H54 (cell line): ENCODE measurements at places on chromosomes 7 and 10.
A peak's percentile ranks its signal among the peaks of the same experiment; 100 is the strongest.

GRCh38 chr7:43294080-43294630 lies 181.7 kb downstream of the HECW1 start:
- DNase-seq: peak; percentile 77

GRCh38 chr7:77351539-77352004 lies 64.6 kb downstream of the GSAP start:
- DNase-seq: no peak

DNA sequence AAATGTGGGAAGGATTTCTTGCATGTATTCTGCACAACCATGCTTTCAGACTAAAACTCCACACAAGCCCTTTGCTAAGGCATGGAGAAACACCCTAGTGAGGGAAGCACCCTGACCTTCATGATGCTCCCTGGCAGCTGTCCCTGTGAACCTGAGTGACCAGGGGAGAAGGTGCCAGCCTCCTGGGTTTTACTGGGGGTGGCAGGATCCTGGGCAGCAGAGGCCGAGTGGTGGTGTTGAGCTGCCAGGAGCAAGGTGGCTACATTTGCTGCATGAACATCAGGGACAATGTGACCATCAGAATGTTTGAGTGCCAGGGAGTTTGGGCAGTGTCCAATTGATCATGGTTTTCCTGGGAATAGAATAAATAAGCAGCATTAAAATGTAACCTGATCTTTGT lies 437.9 kb downstream of the TCERG1L start:
- no peak for DNase-seq

DNA sequence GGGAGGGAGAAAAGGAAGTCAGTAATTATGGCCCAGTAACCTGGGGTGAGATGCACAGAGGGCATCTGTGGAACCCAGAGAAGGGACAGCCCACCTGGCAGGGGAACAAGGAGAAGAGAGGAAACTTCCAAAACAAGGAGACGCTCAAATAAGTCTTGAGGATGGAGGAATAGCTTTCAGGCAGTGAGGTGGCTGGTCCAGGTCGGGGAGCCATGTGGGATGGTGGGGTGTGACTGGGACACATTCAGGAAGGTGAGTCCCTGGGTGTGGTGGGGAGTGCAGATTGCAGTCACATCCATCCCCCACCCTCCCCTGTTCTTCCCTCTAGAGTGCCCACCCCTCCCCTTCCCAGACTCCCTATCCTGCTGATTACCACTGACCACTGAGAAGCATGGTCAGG lies 175.4 kb downstream of the GRID1 start:
- no peak for DNase-seq

- no peak for DNase-seq
These were observed 15.2 kb upstream of the EGR2 start for GRCh38 chr10:62831346-62831745.

- no peak for DNase-seq
These were observed 64.3 kb upstream of the ANTXRL start for GRCh38 chr10:46222364-46222935.

- no peak for DNase-seq
These were observed 11.4 kb upstream of the SCART1 start for GRCh38 chr10:133442191-133442966.

- peak; percentile 48 for DNase-seq
These were observed 38.6 kb downstream of the CLRN3 start for GRCh38 chr10:127853868-127854768.

GRCh38 chr7:79217468-79217867 lies 236.0 kb downstream of the MAGI2 start:
- no peak for DNase-seq

DNA sequence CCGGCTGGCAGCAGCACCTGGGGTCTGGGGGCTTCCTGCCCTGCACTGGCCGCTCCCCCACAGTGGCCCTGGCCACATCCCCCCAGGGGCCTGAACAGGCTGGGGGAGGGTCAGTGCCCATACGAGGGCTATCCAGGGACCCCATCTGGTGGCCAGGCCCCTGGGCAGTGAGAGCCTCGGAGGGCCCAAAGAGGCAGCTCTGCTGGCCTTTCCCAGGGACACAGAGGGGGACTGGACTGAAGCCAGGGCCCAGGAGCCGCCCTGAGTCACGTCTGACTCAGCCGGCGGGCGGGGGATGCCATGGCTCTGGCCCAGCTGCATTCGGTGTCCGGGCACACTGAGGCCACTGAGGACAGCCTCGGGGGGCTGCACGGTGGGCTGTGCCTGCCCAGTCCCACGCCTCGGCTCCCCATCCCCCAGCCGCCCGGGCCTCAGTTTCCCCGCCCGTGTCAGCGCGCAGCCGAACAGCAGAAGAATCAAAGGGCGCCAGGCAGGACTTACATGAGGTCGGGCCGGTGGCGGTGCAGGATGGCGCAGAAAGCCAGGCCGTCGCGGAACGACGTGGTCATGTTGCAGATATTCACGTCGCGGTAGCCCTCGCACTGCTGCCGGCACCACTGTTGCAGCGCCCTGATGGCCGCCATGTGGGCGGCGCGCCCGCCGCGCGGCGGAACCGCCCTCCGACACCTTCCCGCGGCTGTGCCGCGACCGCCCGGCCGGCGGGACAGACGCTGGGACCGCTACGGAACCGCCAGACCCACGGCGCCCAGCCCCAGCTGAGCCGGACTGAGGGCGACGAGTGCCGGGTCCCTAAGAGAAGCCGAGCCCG lies at the start of gene MICALL2:
MICALL2 (minus strand) TSS at position 788 of the 829 bp plus-strand sequence; CDS start at position 644, 144 bp downstream.
- DNase-seq: peak; percentile 100

GRCh38 chr10:79342811-79343561 lies 4.3 kb upstream of the PPIF start:
- no peak for DNase-seq

GRCh38 chr10:75548356-75548755 lies 116.9 kb downstream of the LRMDA start:
- DNase-seq: no peak

DNA sequence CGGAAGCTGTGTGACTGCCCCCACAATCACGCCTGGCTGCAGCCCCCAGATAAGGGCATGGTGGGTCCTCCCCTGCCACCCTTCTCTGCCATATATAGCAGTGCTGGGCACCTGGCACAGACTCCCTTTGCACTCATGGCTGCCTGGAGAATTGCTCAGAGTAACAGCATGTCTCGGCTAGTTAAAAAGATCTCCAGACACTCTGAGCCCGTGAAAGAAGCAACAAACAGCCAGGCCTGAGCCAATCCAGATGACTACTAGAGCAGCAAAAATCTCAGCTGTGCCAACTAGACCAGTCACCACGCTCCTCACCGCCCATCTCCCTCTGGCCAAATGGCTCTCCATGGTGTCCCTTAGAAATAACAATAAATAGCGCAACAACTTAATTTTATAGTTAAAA lies 71.3 kb downstream of the PARD3 start:
- DNase-seq: no peak

- DNase-seq: no peak
These were observed 354.8 kb downstream of the CXCL12 start for GRCh38 chr10:44030132-44030531.

DNA sequence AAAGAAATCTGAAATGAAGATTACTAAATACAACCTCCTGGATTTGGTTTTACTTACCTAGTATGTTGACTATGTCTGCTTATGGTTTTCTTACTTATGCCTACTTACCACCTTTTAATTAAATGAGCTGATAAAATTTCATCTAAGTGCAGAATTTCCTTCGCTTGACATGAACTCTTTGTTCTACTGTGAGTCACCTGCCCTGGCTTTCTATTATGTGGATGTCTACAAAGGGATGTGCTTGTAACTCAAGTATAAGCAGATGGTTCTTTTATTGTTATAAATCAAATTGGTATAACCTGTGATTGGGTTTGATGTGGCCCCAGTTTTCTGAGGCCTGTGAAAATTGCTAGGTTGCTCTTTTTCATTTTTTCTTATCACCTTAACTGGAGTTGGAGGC lies 389.1 kb upstream of the ANKRD30A start:
- DNase-seq: no peak

GRCh38 chr7:151891182-151891581 lies 14.3 kb upstream of the PRKAG2 start:
- DNase-seq: no peak

DNA sequence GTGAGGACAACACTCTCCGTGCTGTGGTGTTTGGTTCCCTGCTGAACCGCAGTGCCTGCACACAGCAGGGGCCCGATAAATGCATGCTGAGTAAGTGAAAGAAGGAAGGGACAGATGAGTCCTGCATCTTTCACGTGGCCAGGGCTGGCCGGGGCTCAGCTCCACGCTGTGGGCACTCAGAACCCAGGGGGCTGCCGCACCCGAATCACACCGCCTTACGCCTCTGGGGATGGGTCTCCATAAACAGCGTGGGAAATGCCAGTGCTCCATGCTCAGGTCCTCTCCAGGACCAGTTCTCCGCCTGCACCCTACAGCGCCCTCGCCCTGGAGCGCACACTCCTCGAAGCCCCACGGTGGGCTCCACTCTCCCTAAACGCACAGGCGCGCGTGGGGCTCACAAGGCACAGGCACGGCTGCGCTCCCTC lies 38.1 kb downstream of the RASGEF1A start:
- no peak for DNase-seq

GRCh38 chr10:7550013-7550412 lies 116.8 kb downstream of the ITIH5 start:
- no peak for DNase-seq

DNA sequence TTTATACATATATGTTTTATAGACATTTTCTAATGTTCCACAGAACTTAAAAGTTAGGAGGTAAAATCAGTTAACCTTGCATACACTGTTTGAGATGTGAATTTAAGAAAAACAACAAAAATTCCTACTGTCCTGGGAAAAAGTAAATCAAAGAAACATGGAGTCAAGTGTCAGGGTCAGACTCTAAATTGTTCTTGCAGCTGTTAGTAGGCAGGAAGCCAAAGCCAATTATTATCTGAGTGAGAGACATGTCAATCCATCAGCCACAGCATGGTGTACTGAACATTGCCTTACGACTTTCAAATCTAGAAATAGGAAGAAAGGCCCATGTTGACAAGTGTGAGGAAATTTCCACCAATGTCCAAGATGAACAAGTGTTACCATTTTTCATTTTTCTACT lies 461.2 kb upstream of the MBL2 start:
- no peak for DNase-seq

DNA sequence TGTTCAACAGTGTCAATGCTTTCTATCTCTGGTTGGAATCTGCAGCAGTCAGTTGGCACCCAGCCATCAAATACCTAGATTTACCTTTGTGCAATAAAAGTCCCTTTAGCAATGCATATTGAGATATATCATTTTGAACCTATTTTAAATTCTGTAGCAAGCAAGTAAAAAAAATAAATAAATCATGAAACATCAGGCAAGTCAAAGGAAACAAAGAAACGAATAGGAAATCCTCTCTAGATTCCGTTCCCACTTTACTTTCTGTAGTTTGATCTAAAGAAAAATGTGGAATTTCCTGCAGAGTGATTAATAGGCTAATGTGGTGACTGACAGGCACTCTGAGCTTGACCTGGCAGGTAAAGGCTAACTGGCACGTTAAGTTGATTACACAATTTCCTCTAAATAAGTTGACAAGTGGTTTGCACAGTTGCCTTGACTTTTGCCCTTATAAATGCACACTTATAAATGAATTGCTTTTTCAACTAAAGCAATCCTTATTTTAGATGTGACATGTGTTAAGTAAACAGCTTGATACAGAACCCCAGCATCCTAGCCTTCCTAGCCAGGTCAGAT lies 208.1 kb upstream of the TCF7L2 start:
- no peak for DNase-seq

DNA sequence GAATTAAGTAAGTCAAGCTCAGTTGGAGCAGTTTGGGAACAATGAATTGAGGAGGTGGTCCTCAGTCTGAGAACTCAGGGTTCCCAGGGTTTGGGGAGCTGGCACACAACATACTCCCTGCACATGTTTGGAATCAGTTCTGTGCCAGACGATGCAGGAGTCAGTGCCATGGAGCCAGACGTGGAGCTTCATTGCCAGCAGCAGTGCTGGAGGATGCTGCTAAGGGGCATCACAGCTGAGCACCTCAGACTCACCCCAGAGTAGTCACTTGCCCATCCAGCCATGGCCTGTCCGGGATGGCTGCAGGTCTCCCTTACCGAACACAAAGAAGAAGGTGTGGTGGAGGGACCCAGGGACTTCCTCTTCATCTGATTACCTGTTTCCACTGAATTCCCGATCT lies 7.9 kb downstream of the GIMAP5 start:
- no peak for DNase-seq

DNA sequence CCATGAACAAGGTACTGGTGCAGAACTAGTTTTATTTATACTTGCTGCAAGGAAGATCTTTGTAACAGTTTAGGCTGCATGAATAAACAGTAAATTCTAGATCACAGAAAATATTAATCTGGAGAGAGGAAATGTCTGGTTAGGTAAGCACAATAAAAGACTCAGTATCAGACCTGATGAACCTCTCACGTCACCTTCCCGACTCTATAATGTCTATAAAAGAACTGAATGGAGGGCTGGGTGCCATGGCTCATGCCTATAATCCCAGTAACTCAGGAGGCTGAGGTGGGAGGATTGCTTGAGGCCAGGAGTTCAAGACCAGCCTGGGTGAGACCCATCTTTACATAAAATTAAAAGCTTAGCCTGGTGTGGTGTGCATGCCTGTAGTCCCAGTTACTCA lies 65.9 kb downstream of the FAM171A1 start:
- no peak for DNase-seq

DNA sequence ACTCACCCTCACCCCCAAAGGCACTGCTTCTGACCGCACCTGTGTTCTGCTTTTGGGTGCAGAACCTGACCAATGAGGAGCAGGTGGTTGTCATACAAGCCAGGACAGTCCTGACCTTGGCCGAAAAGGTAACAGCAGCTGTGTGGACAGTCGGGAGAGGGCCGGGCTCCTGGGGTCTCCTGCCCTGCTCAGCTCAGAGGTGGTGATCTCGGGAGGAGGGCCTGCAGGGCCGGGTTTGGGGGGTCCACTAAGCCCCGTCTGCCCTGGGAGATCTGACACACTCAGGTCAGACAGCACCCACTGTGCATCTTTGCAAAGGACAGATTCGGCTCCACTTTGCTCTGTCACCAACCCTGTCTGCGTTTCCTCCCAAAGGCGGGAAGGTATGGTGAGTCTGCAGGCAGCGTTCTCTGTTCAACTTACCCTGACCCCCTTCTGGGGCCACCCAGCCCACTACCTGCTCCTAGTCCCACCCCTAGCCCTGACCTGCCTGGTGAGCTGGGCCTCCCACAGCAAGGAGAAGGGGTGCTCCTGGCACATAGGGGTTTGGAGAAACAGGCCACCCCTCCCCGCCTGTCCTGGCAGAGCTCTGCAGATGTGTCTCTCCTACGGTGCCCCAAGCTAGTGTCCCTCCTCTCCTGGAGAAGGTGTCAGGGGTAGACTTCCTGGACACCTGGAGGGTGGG lies 33.7 kb upstream of the DPYSL4 start:
- DNase-seq: no peak

- DNase-seq: peak; percentile 82
These were observed 6.5 kb downstream of the HIPK2 start for GRCh38 chr7:139771001-139771956.

DNA sequence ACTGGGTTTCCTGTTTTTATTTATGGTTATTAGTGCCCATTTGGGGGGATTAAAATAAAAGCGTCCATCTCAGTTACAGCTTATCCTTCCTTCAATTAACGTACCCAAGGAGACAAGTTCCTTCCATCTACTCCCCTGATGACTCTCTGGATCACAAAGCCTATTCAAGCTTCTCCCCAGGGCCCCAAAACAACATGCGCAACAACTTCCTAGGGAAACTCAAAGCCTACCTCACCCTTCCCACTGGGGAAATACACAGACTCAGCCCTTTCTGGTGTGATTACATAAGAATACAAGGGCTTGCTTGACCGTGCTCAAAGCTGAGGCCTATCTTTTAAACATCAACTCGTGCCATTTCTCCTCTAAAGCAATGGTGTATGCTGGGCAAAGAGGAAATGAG lies 112.4 kb downstream of the CDK6 start:
- no peak for DNase-seq
